ENCODE measurements at places on chromosomes 3 and 15. TPM values are rescaled to one million over a fixed set of nuclear protein-coding genes. Genes with fewer than 3 reads are reported as not detected.

- peak; percentile 34 for DNase-seq
Observed at GRCh38 chr3:140555666-140556065, 122.2 kb upstream of the TRIM42 start.

DNA sequence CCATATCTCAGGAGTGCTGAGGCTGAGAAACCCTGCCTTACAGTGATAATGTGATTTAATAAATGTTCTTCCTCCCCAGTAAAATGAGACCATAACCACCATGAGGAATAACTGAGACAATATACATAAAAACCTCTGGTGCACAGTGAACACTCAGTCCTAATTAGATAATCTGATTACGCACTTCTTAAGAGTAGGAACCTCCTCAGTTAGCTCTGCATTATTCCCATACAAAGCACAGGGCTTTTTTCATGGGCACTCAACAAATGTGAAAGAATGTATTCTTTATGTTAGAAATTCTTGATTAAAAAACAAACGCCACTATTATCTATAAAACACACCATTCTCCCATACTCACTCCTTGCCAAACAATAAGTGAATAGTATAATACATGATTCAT, 97.0 kb downstream of the TNIK start:
- no peak for DNase-seq

DNA sequence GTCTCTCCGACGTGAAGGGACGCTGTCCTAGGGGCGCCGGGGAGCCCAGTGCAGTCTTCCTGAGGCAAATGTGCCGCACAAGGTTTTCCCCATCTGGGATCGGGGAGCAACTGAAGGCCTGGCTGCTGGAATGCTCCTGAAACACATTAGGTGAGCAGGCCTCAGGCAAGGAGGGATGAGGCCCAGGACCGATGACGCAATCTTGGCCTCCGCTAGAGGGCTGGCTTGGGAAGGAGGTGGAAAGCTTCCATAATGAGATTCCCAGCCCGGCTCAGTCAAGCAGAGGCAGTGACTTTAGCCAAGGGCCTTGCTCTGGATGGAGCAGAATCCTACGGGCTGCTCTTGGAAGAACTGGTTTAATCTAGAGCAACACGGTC, 50.8 kb downstream of the CPN2 start:
- DNase-seq: peak; percentile 78

- peak; percentile 47 for DNase-seq
Observed at GRCh38 chr3:42247576-42248027, 18.4 kb downstream of the CCK start.

GRCh38 chr3:98827221-98827920, 64.2 kb downstream of the ST3GAL6 start:
- DNase-seq: no peak

DNA sequence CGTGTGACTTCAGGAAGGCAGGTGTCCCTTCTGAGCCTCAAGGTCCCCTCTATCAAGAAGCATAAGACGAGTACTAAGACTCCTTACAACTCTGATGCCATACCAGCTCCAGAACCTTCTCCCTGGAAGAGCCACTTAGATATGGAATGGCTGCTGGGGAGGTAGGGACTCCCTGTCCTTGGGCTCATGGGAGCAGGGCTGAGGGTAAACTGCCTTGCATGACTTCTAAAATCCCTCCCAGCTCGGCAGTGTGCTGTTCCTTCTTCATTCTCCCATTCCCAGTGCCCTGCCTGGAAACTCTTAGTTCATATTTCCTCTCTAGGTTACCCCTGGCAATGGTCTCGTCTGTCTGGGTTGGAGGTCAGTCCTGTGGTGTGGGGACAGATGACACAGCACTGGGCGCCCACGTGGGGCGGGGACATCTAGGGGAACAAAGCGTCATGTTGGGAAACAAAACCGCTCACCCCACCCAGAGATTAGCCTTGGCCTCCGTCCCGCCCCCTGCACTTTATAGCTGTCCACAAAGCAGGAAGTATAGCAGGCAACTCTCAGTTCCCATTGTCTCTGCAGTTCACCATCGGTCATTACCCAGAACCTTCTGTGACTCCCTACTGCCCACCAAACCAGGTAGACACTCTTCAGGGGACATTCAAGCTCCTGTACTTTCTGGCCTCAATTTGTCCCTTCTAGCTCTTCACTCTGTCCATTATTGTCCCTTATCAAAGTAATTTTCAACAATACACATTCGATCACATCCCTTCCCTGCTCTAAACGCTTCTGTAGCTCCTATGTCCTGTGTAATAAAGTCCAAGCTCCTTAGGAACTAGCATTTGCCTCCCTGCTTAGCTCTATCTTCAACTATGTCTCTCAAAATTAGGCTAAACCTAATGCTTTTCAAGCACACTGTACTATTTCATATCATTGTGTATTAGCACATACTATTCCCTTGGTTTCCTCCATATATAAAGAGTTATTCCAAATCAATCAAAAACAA, 73.8 kb downstream of the IQSEC1 start:
- peak; percentile 97 for DNase-seq

DNA sequence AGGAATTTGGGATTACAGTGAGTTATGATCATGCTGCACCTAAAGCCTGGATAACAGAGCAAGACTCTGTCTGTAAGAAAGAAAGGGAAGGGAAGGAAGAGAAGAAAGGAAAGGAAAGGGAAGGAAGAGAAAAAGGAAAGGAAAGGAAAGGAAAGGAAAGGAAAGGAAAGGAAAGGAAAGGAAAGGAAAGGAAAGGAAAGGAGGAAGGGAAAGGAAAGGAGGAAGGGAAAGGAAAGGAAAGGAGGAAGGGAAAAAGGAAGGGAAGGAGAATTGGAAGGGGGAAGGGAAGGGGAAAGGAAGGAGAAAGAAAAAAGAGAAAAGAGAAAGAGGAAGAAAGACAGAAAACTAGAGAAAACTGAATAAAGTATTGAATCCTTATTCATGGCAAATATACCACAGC, 359.8 kb downstream of the ULK4 start:
- DNase-seq: no peak

GRCh38 chr3:138642226-138642926, 33.8 kb downstream of the FAIM start:
- no peak for DNase-seq

DNA sequence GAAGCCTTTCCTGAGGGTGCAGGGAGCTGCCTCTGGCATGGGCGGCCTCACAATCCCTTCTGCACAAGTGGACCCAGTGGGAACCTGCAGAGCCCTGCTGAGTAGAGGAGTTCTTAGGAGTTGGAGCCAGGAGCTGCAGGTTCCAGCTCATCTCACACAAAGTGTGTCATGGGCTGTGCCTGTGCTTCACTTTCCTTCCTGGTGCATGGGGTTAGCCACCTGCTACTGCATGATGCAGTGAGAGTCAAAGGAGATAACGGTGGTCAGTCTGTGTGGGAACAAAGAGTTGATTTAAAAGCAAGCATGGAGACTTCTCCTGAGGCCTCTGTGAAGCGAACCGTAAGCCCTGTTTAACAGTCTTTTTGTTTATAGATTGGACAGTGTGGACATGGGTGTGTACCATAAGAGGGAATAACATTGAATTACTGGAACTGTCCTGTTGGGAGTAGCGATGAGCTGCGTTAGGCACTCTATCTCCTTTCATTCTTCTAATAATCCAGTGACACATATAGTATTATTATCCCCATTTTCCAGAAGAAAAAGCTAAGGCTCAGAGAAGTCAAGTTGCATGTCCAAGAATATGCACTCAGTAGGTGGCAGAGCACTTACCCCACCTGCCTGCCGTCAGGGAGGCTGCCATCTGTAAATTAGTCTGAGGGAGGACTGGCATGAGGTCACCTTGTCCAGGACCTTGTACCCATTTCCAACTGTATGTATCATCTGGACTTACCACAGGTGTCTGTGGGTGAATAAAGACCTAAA, 68.7 kb upstream of the PRR23C start:
- no peak for DNase-seq

DNA sequence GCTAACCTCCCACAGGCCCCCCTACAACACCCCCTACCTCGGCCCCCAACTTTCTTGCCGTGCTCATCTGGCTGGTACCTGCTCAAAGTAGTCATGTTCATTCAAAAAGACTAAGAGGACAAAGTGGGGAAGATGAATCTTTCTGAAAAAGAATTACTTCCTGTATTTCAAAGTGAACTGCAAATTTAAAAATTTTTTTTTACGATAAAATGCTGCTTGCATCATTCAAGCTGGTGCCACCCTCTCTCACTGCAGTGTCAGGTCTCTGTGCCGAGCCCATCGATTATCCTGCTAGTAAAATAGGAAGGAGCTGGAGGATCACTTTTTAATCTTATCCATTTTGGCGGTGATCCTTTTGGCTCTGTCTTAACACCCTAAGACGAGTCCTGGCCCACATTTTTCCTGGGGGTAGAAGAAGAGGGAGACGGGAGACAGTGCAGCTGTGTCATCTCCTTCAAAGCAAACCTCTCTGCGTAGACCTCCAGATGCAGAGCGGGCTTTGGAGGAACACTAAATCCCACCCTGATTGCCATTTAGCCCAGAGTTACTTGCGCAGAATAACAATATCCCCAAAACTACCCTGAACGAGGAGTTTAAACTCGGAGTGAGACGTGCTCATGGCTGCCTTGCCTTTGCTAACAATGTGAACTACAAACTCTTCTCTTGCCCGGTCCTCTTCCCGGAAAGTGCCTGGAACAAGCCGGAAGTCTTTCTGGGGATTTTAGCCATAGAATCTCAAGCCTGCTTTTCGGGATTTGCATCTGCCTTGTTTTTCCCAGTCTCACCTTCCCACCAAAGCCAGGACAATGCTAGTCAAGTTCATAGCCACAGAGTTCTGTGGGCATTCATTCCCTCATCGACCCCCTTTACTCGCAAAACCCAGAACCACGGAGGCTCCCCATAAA, 66.2 kb upstream of the CGNL1 start:
- no peak for DNase-seq

DNA sequence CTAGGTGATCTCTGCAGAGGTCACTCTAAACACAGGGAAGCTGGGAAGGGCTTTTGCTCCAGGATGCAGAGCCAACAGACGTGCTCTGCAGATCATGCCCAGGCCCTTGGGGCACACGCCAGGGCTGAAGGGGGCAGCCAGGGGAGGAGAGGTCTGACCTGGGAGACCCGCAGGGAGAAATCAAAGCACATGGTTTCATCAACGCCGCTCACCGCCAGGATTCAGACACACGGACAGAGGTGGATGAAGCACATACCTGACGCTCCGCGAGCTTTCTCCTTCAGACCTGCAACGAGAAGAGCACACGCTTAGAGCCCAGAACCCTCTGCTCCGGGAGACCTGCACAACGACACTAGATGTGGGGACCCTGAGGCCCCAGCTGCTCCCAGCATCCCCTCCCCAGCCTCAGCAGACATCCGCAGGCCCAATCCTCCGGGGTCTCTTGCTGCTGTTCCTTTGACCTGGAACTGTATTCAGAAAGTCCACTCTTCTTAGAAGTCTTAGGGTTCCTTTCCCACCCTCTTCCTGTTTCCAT, 90.7 kb upstream of the IQSEC1 start:
- DNase-seq: no peak

GRCh38 chr3:197392961-197393360, 94.5 kb upstream of the DLG1 start:
- peak; percentile 23 for DNase-seq

DNA sequence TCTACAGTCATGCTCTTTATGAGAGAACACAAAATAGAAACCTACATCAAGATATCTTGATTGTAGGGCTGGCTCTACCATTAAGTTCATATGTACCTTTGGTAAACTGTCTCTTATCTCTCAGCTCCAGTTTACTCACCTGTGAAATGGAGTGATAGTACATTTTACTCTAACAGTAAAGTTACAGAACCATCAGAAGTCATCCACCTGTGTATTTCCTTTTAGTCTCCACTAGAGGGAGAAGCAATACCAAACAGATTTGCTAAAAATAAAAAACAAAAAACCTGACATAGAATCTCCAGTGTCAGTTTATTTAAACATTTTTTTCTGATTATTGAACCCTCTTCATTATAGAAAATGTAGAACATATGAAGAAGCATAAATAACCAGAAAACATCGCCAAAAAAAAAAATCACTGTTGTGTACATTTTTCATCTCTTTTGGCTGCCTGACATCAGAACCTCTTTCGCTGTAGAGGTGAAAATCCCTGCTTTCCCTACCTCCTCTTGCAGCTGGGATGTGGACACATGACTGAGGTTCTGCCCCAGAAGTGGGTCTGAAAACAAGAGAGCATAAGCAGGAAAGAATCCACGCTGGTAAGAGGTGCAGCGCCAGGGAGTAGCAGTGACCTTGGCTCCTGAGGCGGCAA, 48.7 kb upstream of the WDR72 start:
- DNase-seq: no peak

GRCh38 chr3:31985831-31986230, 4.3 kb downstream of the ZNF860 start:
- no peak for DNase-seq

- no peak for DNase-seq
Observed at GRCh38 chr15:89483079-89483478, 13.3 kb downstream of the RHCG start.

DNA sequence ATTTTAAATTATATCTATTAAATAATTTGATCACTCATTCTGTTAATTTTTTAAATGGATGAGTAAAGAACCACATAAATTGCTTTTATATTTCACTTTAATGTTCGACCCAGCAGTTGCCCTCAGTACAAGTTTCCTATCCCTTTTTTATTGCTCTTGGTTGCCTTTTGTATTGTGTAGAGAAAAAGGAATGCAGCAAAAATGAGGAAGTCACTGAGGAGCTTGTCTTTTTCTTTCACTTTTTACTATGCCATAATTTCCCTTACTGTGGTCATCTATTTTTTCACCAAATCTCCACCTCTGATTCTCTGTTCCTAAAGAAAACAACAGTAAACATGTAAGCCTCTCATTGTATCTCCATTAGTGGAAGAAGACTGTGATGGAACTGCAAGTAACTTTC, 122.7 kb downstream of the B3GALNT1 start:
- DNase-seq: no peak

- DNase-seq: no peak
Observed at GRCh38 chr3:52827441-52827840, 3.0 kb downstream of the ITIH4 start.

DNA sequence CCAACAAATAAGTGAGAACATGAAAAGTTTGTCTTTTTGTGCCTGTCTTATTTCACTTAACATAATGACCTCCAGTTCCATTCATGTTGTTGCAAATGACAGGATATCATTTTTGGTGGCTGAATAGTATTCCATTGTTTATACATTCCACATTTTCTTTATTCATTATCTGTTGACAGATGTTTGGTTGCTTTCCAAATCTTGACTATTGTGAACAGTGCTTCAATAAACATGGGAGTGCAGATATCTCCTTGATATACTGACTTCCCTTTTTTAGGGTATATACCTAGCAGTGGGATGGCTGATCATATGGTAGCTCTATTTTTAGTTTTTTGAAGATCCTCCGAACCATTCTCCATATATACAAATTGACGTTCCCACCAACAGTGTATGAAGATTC, 19.1 kb upstream of the CD200R1L start:
- DNase-seq: no peak

ISL2 gene
- total RNA-seq: not detected

MEX3B gene
- 1.1 TPM for total RNA-seq

SRGAP3 gene
- total RNA-seq: 18.5 TPM

COL6A5 gene
- 0.05 TPM for total RNA-seq

GNAT1 gene
- total RNA-seq: not detected

RAB6B gene
- total RNA-seq: 0.52 TPM

GRM2 gene
- 0.49 TPM for total RNA-seq

ACVR2B gene
- total RNA-seq: 2.5 TPM

PLOD2 gene
- total RNA-seq: 10.7 TPM

TJP1 gene
- total RNA-seq: 89.2 TPM

NGLY1 gene
- 21.1 TPM for total RNA-seq

ZNF35 gene
- 4.1 TPM for total RNA-seq

NEK10 gene
- total RNA-seq: 1.7 TPM

ARNT2 gene
- 8.7 TPM for total RNA-seq

Data from lower leg skin (tissue), 4 donors.